ENCODE measurements at places on chromosomes 2 and 18.

DNA sequence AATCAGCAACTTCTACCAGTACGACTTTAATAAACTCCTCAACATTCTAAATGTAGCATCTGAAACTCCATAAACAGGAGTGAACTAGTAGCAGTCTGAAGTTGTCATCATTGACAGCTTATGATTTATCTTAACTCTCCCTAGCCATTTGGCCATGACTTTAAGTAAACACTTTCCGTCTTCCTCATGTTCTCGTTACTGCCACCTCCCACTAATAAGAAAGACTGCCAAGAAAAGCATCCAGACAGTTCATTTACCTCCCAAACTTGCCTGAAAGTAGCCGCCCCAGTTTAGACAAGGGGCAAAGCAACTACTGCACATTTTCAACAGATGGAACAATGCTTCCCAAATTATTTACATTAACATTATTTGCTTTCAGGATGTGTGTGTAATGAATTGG lies 287.5 kb downstream of the OSR1 start:
- no peak for DNase-seq

DNA sequence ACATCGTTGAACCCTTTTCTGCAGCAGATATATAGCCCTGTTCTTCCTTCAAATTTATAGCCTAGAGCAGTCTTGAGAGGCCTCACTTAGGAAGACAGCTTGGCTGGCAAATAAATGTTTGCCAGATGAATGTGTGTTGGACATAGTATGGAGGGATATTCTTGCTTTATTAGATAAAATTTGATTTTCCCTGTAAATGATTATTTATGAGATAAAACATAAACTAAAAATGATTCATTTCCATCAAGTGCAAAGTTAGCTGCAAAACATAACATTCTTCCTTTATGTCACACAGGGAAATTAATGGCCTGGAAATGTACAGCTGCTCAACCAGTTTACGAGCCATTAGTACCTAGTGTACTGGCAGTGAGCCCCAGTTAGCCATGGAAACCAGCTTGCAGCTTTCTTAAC lies 82.5 kb downstream of the LIMS1 start:
- no peak for DNase-seq

DNA sequence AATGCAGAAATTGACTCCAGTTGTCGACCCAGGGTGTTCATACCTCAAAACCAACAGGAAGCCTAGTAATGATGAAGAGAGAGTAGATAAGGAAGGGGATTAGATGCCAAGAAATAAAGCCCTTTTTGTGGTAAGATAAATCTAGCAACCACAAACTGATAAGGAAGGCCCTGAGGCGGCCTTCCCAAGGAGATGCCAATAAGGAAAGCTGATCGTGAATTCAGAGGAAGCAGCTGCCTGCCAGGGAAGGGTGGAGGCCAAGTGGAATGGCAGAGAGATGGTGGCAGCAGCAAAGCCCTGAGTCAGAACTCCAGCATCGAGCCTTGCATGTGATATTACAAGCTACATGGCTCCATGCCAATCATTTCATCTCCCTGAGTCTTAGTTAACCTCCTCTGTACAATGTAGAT lies 126.3 kb downstream of the IRS1 start:
- no peak for DNase-seq

- no peak for DNase-seq
These were observed 9.0 kb upstream of the EN1 start for GRCh38 chr2:118856330-118856977.

DNA sequence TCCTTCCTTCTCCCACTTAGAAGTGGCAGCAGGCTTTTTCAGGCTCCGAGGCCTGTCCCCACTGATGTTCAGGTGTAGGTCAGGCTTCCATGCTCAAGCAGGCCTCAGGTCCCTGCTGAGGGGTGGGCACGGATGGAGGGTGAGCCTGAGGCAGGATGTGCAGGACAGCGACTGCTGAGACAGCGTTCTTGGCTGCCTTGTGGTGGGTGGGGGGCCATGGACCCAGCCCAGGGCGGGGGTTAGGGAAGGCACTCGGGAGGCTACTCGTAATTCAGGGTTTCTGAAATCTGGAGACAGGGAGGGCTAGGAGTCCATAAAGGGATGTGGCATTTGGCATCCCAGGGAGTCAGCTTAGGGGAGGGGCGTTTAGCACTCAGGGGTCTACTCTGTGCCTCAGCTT lies 30.3 kb downstream of the COLEC11 start:
- peak; percentile 34 for DNase-seq

DNA sequence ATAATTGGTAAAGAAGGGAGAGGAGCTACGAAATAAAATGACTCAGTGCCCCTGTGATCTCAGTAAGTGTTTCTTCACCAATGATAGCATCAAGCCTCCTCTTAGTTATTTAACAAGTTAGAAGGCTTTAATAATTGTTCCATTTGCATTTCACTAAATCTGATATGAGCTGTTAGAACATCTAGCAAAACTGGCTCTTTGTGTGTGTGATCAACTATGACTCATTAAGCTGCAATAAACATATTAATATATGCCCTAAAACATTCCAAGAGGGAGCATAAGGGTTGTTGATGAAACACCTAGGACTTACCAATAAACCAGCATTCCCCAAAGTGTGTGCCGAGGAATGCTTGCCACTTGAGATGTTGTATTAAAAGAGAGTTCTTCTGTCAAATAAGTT lies 115.2 kb downstream of the OSBPL6 start:
- no peak for DNase-seq

GRCh38 chr2:43538034-43538670 lies 57.7 kb downstream of the THADA start:
- DNase-seq, result no peak

GRCh38 chr18:79471046-79471445 lies 75.3 kb downstream of the NFATC1 start:
- no peak for DNase-seq

DNA sequence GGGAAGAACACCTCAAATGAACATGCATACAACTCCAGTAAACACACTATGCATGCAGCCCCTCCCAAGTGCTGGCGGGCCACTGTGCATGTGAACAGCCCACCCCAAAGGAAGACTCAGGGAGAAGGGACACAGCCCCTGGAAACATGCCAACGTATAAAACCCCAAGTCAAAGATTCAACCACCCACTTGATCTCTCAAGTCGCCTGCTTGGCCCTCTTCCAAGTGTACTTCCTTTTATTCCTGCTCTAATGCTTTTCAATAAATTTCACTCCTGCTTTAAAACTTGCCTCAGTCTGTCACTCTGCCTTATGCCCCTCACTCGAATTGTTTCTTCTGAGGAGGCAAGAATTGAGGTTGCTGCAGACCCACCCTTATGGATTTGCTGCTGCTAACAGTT lies 139.1 kb downstream of the C1D start:
- no peak for DNase-seq

DNA sequence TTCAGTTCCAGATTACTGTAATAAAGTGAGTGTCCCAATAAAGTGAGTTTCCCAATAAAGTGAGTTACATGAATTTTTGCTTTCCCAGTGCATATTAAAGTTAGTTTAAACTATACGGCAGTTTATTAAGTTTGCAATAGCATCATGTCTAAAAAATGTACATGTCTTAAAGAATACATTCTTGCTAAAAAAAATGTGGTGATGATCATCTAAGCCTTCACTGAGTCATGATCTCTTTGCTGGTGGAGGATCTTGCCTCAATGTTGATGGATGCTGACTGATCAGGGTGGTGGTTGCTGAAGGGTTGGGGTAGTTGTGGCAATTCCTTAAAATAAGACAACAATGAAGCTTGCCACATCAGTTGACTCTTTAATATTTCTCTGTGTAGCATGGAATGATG lies 664.2 kb downstream of the TDRD15 start:
- DNase-seq, result no peak

GRCh38 chr2:1651121-1652033 lies 92.9 kb downstream of the PXDN start:
- no peak for DNase-seq

DNA sequence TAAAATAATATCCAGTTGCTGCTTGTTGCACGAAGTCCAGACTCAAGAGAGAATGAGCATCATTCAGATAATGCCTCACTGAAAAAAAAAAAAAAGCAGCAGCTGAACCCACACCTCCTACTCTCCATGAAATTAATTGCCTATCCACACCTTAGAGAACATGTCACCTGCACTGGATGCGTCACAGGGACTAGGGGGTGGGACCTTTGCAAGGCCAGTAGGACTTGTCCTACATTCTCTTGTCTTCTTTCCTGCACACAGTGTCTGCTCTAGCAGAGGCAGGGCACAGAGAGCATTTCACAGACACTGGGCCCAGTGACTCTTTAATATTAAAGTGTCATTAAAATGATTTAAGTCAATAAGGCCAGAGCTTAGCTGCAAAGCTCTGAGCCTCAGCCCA lies at the start of gene ABCA12:
TSS of gene ABCA12 (minus strand) at position 148 of the 400 bp plus-strand sequence. CDS start 418 bp downstream, outside the sequence.
- DNase-seq, result no peak

DNA sequence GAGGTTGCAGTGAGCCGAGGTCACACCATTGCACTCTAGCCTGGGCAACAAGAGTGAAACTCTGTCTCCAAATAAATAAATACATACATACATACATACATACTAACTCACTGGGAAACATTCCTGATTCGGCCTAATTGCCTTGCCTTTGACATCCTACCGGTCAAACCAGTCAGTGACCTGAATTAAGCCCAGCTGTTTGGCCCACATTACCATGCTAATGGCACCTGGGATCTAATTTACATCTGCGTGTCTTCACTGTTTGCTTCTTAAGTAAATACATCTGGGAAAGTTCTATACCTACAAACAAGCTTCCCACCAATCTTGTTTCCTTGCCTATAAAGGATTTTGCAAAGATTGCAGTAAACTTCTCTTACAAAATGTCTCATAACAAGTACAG lies 230.2 kb upstream of the ZC3H15 start:
- no peak for DNase-seq
